AG04450 (cell line): ENCODE measurements at places on chromosomes 11 and 22.

GRCh38 chr11:130706572-130706971, 209.7 kb downstream of the SNX19 start:
- DNase-seq = no peak

DNA sequence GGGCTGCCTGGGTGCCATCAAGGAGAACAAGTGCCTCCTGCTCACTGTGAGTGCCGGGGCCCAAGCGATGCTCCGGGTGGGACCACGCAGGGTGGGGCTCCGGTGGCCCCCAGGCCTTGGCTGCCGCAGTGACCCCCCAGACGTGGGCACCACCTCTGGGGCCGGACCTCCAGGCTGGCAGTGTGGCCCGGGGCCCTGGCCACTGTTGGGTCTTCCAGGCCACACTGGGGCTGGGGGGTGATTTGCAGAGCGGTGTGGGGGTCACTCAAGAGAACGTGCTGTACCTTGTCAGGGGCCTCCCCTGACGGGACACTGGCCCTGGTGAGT, 20.0 kb downstream of the TSPAN4 start:
- DNase-seq = no peak

DNA sequence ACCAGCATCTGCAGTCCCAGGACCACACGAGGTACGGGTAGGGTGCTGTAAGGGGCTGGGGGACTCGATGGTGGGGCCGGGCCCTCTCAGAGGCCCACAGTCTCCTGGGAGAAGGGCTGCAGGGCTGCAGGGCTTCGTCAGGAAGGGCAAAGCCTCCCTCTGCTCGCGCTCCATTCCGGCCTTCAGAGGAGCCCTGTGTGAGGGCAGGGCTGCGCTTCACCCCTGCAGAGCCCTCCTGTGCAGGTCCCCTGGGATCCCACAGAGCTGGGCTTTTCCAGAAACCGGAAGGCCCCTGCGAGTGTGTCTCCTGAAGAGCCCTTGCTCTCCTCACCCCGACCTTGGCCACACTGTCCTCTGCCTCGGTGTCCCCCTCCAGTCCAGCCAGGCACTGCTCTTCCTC, 27.2 kb downstream of the WNT11 start:
- no peak for DNase-seq

GRCh38 chr22:33000342-33001280, 57.6 kb downstream of the SYN3 start:
- DNase-seq = no peak

DNA sequence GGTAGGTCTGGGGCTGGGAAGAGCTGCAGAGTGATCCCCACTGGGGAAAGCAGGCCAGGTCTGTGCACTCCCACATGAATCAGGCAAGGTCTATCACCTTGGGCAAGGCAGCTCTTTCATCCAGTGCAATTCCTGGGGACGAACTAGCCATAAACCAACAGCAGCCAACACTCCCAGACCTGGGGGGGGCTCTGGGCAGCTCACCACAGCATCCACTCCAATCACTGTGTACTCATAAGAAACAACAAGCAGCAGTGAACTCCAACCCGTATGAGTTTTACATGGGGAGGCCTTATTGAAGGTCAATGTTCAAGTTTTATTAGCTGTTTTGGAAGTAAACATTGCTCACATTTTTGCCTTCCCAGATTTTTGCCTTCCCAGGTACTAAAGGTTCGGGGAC, 157.4 kb upstream of the NAV2 start:
- no peak for DNase-seq

DNA sequence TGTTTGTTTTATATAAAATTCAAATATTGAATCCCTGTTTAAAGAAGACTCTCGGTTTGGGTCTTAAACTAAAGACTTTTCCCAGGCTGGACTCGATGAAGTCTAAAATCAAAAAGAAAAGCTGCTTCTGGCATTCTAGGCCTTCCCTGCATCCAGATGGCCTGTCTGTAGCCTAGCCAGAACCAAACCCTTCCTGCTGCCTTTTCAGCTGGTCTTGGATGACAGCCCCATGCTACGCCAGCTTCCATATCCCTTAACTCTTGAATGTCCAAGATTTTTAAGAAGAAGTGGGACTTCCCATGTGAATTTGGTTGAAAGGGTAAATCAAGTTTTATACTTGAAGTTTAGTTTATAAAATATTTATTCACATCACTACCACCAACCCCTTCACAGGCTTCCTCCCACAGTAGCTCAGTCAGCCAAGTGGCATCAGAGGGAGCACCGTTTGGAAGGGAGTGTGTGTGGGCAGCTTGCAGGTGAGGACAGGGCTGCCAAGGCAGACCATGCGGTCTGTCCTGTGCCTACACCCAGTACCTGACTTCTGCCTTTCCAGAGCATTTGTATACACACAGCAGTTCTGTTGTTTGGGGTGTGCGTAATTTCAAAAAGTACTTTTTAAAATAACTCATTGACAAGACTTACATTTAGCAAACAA, 18.2 kb upstream of the PSMA1 start:
- no peak for DNase-seq

DNA sequence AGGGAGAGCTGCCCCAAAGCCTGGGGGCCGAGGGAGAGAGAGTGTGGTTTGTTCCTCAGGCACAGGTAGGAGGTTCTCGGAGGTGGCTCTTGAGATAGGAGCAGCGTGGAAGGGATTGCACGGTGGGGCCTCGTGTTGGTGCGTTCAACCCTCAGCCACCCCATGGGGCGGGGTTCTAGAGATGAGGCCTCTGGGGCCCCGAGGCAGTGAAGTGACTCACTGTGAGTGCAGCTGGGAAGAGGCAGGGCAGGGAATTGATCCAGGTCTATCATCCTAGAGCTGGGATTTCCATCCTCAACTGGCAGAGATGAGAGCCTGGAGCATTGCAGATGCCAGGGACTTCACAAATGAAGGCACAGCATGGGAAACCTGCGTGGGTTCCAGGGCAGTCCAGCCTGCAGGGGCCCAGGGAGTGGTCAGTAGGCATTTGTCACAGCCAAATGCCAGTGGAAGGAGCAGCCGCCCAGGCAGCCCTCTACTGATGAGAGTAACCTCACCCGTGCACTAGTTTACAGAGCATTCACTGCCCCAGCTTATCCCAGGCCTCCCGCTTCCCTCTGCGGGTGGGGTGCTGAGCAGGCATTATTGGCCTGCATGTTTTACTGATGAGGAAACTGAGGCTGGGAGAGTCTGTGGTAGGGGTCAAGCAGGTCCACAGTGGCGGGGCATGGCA, 5.1 kb upstream of the SMARCB1 start:
- DNase-seq = no peak

DNA sequence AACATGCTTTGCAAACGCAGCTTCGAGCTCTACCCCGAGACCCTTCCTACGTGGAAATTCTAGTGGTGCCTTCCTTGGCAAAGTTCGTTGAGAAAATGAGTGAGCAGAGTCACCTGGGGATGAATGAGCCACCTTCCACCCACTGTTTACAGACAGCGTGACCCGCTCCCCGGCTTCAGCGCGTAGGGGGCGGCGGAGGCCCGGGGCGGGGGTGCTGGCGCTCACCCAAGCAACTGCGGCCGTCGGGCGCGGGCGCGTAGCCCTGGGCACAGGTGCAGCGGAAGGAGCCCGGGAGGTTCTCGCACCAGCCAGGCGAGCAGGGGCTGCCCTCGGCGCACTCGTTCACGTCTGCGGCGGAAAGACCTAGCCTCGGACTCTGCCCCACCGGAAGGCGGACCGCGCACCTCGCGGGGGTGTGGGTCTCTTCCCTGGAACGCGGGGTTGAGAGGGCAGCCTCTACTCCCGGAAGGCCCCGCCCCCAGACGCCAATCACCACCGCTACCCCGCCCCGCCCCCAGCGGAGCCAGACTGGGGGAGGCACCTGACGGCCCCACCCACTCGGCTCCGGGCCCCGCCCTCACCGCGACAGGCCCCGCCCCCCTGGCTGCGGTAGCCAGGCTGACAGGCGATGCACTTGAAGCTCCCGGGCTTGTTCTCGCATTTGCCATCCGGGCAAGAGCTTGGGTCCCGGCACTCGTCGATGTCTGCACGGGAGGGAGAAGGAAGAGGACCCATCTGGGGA, 11.8 kb downstream of the LTBP3 start:
- DNase-seq = no peak

DNA sequence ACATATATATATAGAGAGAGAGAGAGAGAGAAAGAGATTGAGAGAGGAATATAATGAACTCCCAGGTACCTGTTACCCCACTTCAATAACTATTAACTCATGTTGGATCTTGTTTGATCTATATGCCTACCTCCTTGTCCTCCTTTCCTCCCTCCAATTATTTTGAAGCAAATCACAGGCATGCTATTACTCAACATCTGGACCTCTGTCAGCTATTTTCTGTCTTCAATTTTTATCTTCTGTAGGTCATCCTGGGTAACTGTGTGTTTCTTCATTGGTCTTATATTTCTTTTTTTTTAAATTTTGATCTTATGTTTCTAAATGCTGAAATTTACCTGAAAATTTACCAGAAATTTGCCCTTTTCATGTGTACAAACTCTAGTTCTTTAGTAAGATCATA, 24.8 kb downstream of the UVRAG start:
- DNase-seq = no peak

DNA sequence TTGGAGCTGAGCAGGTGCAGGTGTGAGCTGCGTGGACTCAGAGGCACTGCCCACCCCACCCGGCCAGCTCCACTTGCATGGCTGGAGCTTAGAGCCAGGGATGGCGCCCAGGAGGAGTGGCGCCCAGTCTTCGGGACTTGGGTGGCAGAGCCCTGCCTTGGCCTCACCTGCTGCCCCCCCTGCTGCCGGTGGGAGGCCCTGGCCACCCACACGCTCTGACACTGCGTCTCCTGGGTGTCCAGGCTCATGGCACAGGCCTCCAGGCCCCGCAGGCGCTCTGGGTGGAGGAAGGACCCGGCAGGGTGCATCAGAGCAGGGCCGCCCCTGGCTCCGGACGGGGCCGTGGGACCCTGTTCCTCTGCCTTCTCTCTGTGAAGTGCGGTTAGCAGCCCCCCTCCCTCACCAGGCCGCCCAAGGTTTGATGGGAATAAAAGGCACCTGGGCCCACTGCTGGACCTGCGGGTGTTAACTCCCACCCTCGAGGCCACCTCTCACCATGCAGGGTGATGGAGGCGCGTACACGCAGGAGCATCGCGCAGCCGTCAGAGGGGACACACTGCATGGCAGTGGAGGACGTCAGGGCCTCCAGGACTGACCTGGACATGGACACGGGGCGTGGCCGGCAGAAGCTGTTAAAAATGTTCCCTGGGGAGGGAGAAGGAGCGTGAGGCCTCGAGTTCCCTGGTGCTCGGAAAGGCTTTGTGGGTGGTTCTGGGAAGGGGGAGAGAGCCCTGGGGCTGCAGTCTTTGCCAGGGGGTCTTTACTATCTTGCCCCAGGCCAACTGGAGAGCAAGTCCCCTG, 11.8 kb downstream of the IL17REL start:
- no peak for DNase-seq

DNA sequence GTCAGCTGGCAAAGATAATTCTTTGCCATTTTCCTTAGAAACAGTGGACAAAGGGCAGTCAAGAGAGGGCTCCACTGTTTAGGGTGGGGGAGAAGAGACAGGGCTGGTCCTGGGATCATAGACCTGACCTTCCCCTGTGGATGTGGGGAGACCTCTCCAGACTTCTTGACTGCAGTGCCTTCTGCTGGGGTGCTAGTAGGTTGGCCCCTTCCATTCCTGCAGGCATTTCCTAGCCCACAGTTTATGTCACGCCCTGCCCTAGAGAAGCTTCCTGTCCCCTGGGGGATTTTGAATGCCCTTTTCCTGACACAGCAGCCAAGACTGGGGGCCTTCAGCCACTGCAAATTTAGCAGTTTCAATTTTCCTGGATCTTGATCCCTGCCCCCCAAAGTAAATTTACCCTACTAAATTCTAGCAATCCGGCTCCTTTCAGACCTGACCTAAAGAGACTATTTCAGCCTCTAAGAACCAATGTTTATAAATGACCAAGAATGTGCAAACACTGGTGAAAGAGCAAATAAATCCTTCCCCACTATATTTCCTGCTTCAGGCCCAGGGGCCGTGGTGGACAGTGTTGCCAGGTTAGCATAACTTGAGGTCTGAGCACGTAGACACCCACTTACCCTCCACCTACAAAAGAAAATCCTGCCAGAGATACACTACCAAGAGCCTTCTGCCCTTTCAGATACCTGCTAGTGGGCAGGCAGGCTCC, 58.4 kb downstream of the PPFIBP2 start:
- DNase-seq = no peak

DNA sequence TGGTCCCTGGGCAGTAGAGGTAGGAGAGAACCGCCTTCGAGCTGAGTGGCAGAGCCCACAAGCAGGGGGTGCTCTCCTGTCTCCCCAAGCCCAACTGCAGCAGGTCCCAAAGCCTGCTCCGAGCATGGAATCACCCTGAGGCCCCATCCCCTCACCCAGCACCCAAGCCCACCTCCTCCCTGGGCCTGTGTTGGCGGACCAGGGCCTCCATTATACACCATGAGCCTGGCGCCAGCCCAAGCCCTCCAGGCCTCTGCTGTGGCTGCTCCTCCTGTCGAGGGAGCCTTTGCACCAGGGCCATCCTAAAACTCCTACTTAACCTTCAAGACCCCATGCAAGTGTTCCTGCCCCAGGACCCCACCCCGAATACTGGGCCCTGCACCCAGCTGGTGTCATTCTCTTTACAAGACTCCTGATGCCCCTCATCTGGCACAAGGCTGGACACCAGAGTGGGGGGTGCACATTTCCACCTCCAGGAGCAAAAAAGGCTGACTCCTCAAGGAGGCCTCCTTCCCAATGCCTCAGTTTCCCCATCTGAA, 16.6 kb downstream of the GP1BB start:
- no peak for DNase-seq

DNA sequence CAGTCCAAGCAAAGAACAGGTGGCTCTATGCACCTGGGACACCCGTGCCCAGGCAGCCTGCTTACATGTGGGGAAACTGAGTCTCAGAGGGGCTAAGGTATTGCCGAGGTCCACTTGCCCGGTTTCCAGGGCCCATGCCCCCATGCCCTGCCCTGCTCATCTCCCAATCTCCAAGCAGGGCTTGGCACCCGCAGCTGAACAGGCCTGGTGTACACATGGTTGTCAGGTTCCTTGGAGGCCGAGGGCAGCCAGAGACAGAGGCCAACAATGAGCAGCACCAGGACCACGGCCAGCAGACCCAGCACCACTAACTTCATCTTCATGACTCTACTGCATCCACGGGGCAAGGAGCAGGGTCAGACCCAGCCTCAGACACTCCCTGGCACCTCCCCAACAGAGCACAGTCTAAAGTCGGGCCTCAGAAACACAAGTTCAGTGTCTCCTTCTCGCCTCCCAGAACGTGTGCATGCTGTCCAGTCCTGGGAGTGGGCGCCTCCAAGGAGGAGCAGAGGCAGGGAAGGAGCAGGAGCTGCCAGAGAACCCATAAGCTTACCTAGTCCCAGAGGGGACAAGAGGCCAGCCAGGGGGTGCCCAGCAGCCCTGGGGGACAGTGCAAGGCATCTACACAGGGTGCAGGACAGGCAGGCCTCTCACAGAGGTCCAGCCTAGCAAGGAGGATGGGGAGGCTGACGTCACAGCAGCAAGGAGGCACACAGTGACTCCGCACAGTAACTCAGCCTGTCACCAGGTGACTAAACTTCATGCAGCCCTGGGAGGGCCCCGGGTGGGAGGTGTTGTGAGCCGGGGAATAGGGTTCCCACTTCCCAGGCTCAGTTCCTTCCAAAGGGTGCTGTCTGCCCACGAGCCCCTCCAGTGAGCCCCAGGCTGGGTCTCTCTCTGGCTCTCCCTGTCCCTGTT, 20.2 kb upstream of the RGL4 start:
- no peak for DNase-seq
